Ecto neural progenitor cell (in vitro differentiated cells): ENCODE measurements at places on chromosomes 5 and 9.
A peak's percentile ranks its signal among the peaks of the same experiment; 100 is the strongest.

DNA sequence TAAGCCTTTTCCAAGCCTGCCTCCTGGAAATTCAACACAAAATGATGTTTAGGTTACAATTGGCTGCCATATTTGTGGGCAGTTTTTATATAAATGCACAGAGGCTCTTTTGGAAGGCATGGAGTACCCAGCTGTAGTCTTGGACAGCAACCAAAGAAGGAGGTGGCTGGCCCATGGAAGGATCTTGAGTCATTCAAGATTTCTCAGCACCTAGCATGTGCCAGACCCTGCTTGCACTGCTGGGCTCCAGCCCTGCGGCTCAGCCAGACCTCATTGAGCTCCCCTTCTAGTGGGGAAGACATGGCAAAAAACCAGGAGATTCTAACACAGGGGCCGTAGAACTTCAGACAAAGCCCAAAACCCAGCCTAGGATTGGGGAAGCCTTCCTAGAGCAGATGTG lies 22.1 kb downstream of the JADE2 start:
- DNase-seq = no peak

DNA sequence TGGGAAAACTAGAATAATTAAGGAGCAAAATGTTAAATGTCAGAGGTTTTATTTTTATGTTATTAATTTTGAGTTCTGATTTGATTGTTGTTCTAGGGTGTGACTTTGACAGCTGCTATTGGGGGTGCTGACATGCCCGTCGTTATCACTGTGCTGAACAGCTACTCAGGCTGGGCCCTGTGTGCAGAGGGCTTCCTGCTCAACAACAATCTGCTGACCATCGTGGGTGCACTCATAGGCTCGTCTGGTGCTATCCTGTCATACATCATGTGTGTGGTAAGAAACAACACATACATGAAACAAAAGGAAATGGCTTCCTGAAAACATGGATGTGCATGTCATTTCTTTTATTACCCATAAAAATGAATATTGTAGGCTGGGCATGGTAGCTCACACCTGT lies 56.1 kb downstream of the NNT start:
- DNase-seq = no peak

- DNase-seq = no peak
Measured at GRCh38 chr5:73256862-73257261, 83.9 kb downstream of the TMEM174 start.

DNA sequence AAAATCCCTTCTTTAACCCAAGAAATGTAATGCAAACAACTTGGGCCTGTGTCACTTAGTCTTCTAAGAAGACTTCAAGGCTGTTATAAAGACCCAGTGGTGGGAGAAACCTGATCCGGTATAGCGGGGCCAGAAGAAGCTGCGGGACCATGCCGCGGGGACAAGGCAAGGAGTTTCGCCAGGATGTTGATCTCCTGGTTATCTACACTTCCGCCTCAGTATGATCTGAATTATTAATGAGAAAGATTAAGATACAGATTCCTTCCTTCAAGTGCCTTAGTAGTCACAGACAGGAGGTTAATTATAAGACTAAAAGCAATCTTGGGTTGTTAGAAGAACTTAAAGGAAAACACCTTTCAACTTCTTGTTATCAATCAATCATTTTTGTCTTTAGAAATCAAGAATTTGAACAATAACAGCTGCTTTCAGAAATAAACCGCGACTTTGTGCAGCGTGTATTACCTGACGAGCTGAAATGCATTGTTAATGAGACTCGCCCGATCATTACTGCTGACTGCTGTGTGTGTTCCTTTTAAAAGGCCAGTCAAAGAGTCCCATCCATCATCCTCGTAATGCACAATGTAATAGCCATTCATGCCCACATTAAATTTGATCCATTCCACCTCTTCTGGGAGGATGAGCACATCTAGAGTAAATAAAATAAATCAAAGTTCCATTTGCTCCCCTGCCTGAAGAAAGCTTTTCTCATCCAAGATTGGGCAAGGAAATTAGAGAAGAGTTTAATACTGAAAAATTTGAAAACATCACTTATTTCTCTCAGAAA lies 22.2 kb downstream of the ERAP1 start:
- DNase-seq = no peak

DNA sequence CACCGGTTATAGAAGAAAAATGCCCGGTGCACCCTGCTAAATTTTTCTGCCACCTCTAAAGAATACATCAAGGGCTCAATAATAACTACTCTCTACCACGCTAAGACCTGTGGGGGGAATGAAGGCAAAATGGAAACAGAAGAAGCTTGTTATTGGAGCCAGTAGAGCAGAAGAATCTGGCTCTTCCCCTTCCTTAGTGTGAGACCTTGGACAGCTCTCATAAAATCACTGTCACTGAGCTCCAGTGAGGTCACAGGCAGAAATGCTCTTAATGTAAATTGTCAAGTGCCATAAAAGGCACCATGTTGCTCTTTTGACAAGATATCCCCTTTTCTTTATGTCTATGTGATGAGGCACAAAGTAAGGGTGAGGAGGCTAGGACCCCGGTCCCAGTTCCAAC lies 74.4 kb downstream of the ASTN2 start:
- DNase-seq = no peak

DNA sequence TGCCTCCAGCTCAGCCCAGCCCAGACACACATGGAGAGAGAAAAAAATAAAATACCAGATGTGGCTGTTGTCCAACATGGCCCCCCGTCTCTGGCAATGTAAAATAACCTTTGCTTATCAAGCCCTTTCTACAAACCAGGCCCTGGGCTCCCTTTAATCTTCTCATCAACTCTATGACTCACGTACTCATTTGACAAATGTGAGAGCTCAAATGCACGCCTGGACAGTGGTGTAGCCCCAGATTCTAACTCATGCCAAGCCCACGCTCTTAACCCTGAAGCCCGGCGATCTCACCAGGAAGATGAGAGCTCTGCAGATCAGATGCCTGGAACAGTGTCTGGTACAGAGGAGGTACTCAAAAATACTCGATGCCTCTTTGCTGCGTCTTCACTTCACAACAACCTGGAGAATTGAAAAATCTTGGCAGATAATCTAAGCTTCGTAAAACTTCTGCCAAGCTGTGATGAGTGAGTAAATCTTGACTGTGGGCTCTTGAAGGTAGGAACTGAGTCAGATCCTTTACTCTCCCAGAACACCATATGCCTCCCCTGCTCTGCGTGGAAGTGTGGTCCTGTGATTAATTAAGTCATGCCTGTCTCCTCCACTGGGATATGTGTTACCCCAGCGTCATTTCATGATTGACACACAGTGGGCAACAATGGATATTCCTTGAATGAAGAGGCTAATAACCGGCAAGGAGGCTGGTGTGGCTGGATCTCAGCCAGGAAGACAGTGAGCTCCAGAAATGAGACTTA lies 102.0 kb upstream of the FSTL4 start:
- DNase-seq = no peak

GRCh38 chr9:105093685-105094084 lies 150.8 kb upstream of the SLC44A1 start:
- DNase-seq = no peak

DNA sequence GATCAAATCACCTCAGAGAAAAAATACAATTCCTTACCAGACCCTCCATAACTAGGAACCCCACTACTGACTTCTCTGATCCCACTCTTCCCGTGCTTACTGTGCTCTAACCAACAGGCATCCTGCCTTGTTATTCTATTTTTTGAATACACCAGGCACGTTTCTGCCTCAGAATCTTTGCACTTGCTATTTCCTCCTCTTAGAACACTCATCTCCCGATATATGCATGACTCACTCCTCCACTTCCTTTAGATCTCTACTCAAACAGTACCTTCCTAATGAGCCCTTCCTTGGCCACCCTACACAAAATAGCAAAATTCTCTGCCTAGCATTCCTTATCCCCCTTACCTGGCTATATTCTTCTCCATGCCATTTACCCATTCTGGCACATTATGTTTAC lies 43.9 kb downstream of the MAPKAP1 start:
- no peak for DNase-seq

DNA sequence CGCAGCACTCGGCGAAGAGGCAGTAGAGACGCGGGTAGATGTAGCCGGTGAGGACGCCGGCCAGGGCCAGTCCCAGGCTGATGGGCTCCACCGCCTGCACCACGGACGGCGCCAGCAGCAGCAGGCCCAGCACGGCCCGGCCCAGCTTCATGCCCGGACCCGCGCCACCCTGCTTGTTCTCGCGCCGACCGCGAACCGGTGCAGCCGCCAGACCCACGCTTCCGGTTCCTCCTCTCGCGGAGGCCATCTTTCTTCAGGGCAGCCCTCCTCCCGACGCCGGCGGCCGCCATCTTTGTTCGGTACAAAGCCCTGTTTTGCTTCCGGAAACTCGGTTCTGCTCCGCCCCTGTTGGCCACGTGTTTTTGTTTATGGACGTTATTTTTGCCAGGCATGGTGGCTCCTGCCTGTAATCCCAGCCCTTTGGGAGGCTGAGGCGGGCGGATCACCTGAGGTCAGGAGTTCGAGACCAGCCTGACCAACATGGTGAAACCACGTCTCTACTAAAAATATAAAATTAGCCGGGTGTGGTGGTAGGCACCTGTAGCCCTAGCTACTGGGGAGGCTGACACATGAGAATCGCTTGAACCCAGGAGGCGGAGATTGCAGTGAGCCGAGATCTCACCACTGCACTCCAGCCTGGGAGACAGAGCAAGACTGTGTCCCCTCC lies at the start of gene TOR1A:
Gene TOR1A, minus strand, starts transcription at position 202 of the 667 bp plus-strand sequence. Its CDS starts 51 bp downstream, at position 151.
- DNase-seq = peak; percentile 94

- no peak for DNase-seq
Measured at GRCh38 chr5:71576241-71576640, 10.9 kb upstream of the MCCC2 start.

GRCh38 chr5:149667084-149667828 lies 62.9 kb upstream of the PPARGC1B start:
- DNase-seq = no peak

DNA sequence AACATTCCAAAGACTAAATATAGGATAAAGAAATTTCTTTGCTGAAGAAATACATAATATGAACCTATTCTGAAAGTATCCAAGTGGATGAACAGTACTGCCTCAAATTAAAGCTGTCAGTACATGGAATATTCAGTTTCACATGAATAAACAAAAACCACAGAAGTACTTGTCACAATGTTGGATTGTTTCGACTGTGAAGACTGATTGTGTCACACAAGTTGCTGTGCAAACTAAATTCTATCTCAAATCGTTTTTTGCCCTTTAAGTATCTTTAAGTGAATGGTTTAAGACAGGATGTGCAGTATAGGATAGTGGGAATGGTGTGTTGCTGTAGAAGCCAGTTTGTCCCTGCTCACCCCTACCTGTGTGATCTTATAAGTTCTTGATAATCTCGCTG lies 137.4 kb upstream of the OTULINL start:
- DNase-seq = no peak

GRCh38 chr5:102792705-102793104 lies 37.6 kb downstream of the PAM start:
- no peak for DNase-seq

- no peak for DNase-seq
Measured at GRCh38 chr9:16551692-16552091, 318.8 kb downstream of the BNC2 start.

DNA sequence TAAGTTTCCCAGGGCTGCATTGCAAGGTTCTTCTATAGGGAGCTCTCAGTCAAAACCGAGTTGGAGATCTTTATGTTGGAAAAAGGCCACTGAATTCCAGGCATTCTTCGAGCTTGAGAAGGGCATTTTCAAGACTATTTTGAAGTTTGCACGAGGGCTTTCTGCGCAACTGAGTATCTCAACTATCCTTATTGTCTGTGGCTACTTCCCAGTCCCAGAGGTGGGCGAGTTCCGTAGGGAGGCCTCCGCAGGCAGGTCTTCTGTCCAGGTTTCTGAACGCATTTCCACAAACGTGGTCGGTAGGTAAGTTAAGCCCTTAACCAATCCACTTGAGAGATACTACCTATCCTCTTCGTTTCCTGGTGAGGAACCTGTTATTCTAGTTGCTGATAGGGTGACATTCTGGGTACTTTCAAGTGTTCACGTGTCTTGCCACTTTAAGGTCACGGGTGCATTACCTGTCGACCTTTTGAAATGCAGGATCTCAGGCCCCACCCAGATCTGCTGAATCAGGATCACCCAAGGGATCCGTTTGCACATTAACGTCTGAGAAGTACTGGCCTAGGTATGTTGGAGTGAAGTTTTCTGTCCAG lies 51.4 kb upstream of the TJP2 start:
- no peak for DNase-seq

GRCh38 chr5:135313405-135313804 lies 85.6 kb downstream of the MACROH2A1 start:
- DNase-seq = peak; percentile 11

DNA sequence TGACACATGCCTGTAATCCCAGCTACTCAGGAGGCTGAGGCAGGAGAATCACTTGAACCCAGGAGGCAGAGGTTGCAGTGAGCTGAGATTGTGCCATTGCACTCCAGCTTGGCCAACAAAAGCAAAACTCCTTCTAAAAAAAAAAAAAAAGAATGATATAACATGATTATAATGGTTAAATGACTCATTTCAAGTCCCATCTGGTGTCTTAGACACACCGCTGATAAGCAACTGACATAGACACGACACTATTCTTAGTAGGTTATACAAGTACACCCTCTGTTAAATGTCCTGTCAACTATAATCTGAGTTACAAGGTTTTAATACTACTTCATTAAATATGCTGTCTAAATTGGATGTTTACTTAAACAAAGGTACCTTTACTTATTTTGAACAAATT lies 405.3 kb upstream of the CLINT1 start:
- no peak for DNase-seq

GRCh38 chr5:77630114-77630680 lies 8.3 kb downstream of the OTP start:
- DNase-seq = peak; percentile 82

GRCh38 chr5:53557386-53557785 lies 3.1 kb upstream of the NDUFS4 start:
- no peak for DNase-seq

DNA sequence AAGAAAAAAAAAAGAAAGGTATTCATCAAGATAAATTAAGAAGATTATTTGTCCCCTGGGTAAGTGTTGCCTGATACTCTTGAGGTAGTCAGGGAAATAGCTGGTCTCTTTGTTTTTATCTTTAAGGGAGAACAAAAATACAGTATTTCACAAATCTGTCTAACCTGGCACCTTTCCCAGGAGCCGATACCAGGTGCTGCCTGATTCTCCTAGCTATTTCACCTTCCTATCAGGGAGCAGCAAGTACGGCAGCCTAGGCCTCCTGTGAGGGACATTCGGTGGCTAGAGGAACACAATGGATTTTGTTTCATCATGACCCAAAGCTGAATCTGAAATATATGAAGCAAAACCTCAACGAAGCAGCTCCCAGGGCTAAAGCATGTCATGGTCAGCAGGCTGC lies 86.0 kb downstream of the TARS1 start:
- no peak for DNase-seq

- DNase-seq = no peak
Measured at GRCh38 chr9:111621895-111622480, 9.1 kb upstream of the DNAJC25 start.

DNA sequence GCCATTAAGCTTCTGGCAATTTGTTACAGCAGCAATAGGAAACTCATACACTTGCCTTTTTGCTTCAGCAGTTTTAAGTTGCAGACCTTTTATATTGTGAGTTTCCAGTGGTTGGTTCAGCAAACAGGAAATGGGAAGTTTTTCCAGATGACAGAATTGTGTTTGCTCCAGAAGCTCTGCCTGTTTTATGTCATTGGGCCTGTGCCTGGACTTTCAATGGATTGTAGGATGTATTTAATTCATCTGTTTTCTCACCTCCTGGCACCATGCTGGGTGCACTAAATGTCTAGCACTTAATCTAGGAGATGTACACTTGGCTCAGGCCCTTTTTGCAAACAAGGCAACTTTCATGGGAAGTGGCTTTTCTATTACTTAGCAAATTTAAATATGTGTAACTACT lies 100.4 kb upstream of the CLINT1 start:
- no peak for DNase-seq

GRCh38 chr5:60806591-60807243 lies 37.4 kb downstream of the ELOVL7 start:
- DNase-seq = no peak

- no peak for DNase-seq
Measured at GRCh38 chr5:114411380-114411931, 49.6 kb downstream of the KCNN2 start.
